ENCODE measurements at places on chromosomes 6 and 20.
A peak's percentile ranks its signal among the peaks of the same experiment; 100 is the strongest.

DNA sequence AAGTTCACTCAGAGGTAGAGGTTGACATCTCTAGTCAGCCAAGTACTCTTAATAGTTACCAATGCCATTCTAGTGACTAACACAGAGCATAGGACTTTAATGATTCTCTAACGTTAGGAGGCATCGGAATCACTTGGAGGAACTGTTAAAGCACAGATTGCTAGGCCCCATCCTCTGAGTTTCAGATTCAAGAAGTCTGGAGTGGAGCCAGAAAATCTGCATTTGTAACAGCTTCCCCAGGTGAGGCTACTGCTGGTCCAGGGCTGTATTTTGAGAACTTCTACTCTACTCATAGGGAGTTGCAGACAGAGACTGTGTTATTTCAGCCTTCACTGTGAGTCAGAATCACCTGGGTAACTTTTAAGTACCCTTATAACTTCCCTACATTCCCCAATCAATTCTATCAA, 5.7 kb downstream of the LMBRD1 start:
- DNase-seq: no peak

GRCh38 chr6:6927521-6928361, 180.0 kb upstream of the RREB1 start:
- no peak for DNase-seq

DNA sequence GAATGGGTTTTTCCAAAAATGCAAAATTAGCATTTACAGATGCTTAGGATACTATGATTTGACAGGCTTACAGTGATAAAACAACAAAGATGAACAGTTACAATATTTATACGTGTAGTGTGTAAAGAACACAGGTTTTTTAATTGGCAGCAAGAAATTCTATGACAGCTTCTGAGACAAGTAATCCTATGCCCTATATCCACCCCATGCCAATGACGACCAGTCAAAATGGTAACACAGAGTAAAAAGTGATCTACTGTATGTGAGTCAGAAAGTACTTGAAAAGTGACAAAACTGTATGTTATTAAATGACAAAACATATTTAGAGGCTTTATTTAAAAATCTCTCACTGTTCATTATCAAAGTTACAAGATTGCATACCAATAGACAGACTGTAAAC, 99.5 kb downstream of the PRDM1 start:
- no peak for DNase-seq

DNA sequence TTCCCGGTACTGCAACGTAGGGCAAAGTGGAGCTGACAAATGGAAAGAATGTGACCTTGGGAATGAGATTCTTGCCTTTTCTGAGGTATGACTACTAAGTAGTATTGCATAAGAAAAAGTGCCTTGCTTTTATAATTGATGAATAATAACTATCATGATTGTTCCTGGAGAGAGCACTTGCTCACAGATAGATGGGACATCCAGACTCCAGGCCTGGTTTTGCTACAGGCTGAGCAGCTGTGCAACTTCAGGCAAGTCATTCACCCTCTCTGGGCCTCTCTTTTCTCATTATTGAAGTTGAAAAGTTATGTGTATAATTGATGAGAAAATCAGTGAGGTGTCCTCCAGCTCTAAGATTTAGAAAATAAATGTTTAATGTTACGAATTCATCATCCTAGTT, 53.6 kb upstream of the MBOAT1 start:
- DNase-seq: no peak

GRCh38 chr20:63367446-63368055, 6.4 kb upstream of the CHRNA4 start:
- no peak for DNase-seq

DNA sequence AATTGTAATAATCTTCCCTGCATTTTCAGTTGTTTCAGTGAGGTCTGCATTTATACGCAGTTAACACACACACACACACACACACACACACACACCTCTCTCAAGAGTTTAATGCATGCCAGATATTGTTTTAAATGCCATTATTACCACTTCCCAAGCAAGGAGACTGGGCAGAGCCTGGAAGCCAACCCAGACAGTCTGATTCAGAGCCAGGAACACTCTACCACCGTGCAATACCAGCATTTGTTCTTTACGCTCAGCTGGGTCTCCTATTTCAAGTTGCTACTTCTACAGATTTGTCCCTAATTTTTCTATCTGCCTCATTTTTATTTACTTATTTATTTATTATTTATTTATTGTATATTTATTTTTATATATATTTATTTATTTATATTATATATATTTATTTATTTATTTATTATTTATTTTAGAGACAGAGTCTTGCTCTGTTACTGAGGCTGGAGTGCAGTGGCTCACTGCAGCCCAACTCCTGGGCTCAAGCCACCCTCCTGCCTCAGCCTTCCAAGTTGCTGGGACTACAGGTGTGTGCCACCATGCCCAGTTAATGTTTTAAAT, 68.4 kb downstream of the PCSK2 start:
- no peak for DNase-seq

GRCh38 chr20:5481872-5482271, 165.1 kb upstream of the PROKR2 start:
- DNase-seq: no peak

GRCh38 chr20:52331655-52332054, 140.1 kb upstream of the ZFP64 start:
- DNase-seq: no peak

DNA sequence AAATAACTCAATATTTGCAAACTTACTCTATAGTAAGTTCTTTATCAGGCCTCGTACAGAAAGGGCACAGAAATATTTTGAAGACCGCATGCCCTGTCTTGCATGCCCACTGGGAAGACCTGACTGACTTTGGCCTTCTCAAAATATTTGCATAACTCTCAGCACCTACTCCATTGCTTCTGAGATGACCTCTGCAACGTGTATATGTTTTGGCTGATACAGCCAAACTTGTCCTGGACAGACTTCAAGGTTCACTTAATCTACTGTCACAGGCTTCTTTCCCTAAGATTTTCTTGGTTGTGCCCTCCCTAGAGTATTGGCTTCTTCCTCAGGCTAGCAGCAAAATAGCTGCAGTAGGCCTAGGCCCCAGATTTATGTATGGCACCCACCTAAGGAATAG, 21.5 kb upstream of the SERINC3 start:
- DNase-seq: no peak

DNA sequence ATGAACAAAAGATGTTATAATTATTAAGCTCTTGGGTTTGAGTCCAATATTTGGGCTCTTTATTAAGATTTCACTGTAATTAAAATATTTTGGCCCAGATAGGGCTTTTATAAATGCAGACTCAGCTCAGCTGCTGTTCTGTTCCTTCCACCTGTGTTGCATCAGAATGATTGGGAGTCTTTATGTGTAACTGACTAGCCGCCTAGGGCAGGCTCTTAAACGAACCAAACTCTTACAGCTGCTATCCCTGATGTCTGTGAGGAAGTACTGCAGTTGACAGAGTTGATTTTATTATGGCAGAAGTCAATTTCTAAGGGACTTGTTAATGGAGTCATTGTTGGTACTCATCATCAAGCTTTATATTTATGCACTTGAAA, 144.7 kb downstream of the MYO6 start:
- no peak for DNase-seq

GRCh38 chr6:16676978-16677377, 84.3 kb downstream of the ATXN1 start:
- peak; percentile 47 for DNase-seq

DNA sequence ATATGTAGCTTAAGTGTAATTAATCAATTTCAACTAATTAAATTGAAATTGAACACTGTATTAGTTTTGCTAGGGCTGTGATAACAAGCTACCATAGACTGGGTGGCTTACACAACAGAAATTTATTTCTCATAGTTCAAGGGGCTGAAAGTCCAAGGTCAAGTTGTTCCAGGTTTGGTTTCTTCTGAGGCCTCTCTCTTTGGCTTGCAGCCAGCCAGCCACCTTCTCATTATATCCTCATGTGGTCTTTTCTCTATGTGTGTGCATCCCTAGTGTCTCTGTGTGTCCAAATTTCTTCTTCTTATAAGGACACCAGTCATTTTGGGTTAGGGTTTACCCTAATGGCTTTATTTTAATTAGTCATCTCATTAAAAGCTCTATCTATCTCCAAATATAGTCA, 611.7 kb downstream of the UTRN start:
- DNase-seq: no peak

- no peak for DNase-seq
Observed at GRCh38 chr20:50629670-50630045, 61.7 kb downstream of the RIPOR3 start.

GRCh38 chr6:100719883-100720682, 161.0 kb downstream of the ASCC3 start:
- DNase-seq: no peak

DNA sequence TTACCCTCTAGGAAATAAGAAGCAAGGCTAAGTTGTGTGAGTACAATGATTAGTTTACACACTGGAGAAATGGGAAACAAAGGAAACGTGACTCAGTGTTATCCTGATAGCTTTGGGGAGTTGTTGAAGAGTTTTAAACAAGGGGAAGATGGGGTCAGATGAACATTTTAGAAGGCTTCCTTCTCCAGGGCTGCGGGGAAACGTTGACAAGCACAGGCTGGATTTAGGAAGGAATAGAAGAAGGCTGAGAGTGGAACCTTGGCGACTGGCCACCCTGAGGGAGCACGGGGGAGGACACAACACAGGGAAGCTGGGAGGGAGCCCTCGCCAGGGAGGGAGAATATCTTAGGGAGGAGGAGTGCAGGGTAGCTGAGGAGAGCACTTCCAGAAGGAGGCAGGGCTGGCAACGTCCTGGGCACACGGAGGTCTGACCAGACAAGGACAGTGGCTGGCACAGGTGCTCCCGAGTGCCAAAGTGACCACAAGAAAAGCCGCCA, 134.7 kb downstream of the AIG1 start:
- DNase-seq: no peak

DNA sequence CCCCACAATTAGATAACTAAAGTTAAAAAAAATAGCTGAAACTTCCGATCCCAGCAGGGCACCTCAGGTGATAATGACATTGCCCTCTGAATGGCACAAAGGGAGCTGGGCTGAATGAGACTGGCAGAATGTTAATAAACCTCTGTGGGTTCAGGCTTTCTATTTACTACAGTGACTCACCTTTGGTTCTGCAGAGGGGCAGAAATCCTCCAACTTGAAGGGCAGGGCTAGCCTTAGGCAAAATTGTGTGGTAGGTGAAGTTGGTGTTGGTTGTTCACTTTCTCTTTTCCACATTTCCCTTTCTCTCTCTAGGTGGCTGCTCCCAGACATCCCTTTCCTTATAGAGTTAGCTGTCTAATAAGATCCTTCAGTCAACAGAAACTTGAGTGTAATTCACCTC, 625.2 kb downstream of the EPM2A start:
- DNase-seq: no peak

DNA sequence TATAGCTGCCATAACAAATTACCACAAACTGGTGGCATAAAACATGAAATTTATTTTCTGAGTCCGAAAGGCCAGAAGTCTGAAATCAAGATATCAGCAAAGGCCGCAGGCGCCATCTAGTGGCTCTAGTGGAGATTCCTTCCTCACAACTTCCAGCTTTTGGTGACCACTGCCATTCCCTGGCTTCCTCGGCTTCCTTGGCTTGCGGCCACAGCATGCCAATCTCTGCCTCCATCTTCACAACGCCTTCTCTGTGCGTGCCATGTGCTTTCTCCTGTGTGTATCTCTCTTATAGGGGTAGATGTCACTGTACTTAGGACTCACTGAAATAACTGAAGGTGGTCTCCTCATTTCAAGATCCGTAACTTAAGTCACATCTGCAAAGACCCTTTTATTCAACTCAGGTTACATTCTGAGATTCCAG, 5.4 kb upstream of the PLAGL1 start:
- DNase-seq: peak; percentile 54

DNA sequence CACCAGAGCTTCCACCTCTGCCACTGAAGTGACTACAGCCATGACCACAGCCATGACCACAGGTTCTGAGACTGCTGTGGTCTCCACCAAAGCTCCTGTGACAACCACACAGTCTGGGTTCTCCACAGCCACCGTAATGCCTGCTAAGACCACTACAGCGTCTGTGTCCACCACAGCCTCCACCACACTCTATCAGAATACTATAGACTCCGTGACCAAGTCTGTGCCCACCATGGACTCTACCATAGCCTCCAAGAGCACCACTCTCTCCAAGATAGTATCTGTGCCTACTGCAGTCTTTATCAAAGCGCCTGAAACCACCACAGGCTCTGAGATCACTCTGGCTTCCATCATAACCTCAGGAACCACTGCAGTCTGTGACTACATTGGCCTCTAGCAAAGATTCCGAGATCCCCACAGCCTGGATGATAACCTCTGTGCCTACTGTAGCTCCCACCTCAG, 18.3 kb upstream of the MUC21 start:
- no peak for DNase-seq

GRCh38 chr20:44805979-44806620, 4.2 kb downstream of the RIMS4 start:
- peak; percentile 48 for DNase-seq

DNA sequence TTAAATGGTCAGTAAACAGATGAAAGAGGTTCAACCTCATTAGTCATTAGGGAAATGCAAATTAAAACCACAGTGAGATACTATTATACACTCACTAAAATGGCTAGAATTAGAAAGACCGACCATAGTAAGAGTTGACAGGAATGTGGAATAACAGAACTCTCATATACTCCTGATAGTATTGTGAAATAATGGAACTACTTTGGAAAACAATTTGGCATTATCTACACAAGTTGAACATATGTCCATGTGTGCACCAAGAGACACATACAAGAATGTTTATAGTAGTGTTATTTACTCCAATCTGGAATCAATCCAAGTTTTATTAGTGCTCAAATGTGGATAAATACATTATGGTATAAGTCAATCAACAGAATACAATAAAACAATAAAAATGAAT, 59.6 kb downstream of the AK9 start:
- DNase-seq: no peak

DNA sequence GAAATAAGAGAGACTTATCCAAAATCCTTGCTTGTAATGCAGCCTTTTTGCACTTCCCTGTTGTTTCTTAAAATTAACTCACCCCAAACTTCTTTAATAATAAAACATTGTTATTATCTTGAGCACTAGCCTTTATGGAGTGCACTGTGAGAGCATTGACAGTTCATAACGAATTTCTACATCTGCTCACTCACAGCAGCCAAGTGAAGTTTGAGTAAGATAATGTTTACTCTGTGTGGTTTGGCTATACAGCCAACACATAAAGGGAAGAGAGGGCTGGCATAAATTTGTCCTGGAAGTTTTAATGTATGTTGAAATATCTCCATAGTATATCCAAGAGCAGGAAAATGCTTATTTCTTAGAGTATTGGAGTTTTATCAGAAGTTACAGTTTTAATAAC, 227.9 kb downstream of the FRK start:
- no peak for DNase-seq
